Right kidney (tissue), 9 donors: ENCODE measurements at places on chromosomes 4 and X.

- no peak for DNase-seq
Measured at GRCh38 chr4:120314969-120315368, 248.3 kb upstream of the MAD2L1 start.

- DNase-seq = no peak
Measured at GRCh38 chr4:153398713-153399112, 54.2 kb downstream of the MND1 start.

DNA sequence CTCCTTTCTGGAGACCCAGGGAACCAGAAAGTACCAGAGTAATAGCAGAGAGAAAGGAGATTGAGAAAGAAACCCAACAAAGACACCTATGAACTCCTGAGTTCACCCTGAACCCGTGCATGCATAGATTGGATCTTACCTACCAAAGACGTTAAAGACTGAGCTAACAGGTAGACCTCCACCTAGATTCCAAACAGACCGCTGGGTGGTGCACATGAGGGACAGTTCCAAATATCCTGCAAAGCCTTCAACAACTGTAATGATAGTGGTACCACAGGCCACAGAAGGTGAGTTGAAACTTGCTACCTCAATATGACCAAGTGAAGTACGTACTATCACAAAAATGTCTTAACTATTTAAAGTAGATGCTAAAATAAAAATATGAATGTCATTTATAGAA lies 34.0 kb upstream of the NR0B1 start:
- DNase-seq = no peak

DNA sequence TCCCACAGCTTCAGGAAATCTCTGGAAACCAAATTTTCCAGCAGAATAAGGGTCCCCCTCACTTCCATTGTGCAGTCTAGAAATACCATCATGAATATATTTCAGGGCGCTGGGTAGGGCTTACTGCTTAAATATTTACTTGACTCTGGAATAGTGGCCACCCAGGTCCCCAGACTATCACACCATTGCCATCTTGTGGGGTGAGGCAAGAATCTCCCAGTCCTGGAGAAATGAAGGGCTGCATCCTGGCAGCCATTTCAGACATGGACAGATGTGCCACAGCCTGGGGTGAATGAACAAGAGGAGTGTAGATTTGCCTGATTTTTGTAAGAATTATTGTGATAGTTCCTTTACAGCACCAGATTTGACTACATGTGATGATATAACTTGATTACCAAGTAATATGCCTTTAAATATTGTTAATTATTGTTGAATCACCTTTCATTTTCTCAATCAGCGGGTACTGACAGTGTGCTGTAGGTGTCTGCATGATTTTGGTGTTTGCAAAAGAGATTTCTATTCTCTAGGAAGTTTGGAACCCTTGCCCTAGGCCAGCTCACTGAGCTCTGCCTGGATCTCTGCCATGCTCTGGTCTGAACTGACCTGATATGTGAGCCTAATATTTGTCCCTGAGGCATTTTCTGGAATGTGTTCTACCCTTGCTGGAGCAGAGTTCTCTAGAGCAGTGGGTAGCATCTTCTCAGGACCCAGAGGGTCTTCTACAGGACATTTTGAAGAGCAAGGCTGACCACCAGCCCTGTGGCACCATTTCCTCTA lies 183.4 kb downstream of the KIT start:
- DNase-seq = no peak

DNA sequence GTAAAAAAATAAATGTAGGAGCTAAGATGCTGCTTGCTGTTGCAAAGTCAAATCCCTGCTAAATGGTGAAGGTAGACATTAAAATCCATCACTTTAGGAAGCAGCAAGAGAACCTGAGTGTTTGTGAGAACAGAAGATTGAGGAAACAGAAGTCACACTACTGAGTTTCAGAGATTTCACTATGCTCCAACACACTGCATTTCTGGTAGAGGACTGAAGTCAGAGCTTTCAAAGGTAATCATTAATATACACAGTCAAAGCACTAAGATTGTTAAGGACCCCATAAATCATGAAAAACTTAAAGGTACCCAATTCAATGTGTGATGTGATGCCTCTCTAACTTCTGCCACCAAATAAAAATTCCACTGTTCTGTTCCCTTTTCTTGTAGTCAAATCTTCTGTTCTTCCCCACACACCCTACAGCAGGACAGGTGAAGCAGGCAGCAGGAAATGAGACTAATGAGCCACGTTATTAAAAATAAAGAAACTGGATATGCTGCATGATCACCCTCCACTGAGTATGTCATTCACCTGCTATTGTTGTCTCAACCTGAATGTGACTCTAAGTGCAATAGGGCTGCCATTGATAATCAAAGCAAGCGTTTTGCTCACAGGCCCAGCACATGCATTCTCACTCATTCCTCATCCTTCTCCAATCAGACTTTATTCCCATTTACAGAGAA lies 28.9 kb upstream of the APELA start:
- DNase-seq = no peak

DNA sequence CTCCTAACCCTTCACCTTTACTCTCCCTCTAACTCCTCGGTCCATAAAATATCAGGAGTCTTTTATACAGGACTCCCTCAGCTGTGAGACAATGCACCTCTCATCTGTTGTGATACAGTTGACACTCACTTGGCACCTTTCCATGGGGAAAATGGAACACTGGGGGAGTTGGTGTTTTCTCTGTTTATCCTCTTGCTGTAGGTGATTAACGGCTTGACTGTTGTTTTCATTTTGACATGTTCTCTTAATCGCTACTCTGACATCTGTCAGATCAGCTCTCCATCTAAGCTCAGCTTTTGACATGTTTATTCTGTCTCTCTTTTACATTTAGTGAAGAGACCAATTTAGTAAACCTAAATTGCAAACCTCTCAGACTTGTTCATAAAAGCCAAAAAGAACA lies 604.8 kb downstream of the TRAM1L1 start:
- DNase-seq = no peak
